ENCODE measurements at places on chromosomes 7 and 10. TPM values are rescaled to one million over a fixed set of nuclear protein-coding genes. Genes with fewer than 3 reads are reported as not detected.

The CDNF gene
- 0.93 TPM for total RNA-seq

The WDR86 gene
- not detected for total RNA-seq

The KLHDC10 gene
- total RNA-seq = 38.9 TPM

The SFXN2 gene
- total RNA-seq = 11.0 TPM

The TFR2 gene
- 0.36 TPM for total RNA-seq
